ENCODE measurements at places on chromosomes 11 and 22.
A peak's percentile ranks its signal among the peaks of the same experiment; 100 is the strongest.

- no peak for DNase-seq
Measured at GRCh38 chr11:35141071-35141470, 2.1 kb downstream of the CD44 start.

DNA sequence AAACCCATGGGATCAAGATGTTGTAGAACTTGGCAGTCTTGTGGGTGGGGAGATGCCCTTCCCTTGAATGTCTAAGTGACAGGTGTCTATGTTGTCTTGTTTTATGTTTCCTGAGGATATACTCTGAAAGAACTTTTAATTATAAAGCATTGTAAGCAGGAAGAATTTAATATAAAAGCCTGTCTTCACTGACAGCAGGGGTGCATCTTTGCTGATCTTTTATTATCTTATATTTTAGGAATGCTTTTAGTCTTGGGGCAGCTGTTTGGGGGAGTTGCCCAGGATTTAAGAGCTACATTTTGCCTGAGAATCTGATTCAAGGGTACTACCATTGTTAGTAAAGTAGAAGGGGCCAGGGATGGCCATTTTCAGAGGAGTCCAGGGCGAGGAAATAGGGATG is 43.4 kb downstream of the IRAG1 start:
- no peak for DNase-seq

DNA sequence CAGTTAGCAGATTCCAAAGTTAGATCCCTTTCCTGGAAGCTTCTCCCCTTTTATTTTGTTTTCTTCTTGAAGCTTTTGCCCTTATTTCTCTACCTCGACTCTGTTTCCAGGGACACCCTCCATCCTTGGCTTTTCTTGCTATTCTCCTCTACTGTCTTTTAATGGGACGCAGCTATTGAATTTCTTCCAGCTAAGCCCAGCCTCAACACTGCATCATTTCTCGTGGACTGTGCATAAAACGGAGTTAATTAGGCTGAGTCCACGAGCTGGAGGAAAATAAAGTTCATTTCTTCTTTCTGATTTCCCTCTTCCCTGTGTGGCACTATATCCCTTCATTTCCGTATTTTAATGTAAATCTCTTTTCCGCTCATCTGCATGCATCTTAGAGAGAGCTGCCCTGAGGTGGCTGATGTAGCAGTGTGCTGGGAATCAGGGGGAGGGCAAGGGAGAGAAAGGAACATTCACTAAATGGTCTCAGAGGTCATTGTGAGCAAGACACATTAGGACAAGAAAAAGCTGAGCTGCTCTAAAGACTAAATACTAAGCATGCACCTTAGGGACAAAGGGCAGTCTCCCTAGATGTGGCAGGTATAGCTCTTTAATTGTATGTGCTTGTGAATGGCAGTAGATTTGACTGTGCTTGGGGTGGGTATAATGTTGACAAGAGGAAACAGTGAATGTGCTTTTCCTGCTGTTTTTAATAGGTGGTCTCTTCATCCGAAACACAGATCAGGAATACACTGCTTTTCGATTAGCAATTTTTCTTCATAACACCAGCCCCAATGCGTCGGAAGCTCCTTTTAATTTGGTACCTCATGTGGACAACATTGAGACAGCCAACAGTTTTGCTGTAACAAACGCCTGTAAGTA is 1.9 kb downstream of the GRIA4 start:
- no peak for DNase-seq

- DNase-seq, result no peak
Measured at GRCh38 chr22:22061085-22062077, 78.8 kb upstream of the TOP3B start.

GRCh38 chr11:36238036-36238631 is 51.1 kb downstream of the COMMD9 start:
- no peak for DNase-seq

DNA sequence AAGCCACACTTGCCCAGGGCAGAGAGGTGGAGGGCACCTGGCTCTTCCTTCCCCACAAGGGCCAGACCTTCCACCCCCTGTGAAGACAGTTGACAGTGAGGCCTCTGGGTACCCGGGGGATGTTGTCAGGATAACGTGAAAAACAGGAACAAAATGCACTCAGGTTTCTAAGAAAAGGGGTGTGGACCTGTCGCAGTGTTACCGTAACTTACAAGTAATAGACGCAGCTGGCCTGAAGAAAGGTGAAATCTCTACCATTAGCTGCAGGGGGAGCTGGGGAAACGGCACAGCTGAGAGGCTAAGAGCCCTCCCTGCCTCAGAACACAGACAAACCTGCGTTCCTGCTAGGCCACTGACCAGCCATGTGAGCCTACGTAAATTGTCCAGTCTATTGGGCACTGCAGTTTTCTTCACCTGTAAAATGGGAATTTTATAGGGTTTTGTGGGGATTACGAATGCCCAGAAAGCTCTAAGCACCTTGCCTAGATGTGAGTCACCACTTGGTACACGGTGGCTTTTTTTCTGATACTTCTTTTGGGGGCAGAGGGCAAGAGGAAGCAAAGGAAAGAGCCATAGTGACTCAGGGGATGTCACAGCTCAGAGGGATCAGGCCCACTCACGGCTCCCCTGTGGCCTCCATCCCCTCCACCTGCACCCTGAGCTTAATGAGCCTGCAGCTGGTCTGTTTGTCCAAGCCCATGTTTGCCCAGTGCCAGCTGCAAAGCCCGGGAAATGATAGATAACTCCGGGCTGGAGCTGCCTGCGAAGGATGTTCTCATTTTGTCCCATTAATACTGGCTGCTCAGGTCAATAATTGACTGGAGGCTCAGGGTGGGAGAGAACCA is 18.4 kb upstream of the CABP7 start:
- DNase-seq, result no peak

- DNase-seq, result no peak
Measured at GRCh38 chr22:46795140-46795539, 32.7 kb downstream of the TBC1D22A start.

GRCh38 chr11:47014097-47014496 is 77.5 kb downstream of the CSTPP1 start:
- DNase-seq, result no peak

GRCh38 chr11:110095554-110095953 is 2.4 kb downstream of the ZC3H12C start:
- DNase-seq, result no peak

DNA sequence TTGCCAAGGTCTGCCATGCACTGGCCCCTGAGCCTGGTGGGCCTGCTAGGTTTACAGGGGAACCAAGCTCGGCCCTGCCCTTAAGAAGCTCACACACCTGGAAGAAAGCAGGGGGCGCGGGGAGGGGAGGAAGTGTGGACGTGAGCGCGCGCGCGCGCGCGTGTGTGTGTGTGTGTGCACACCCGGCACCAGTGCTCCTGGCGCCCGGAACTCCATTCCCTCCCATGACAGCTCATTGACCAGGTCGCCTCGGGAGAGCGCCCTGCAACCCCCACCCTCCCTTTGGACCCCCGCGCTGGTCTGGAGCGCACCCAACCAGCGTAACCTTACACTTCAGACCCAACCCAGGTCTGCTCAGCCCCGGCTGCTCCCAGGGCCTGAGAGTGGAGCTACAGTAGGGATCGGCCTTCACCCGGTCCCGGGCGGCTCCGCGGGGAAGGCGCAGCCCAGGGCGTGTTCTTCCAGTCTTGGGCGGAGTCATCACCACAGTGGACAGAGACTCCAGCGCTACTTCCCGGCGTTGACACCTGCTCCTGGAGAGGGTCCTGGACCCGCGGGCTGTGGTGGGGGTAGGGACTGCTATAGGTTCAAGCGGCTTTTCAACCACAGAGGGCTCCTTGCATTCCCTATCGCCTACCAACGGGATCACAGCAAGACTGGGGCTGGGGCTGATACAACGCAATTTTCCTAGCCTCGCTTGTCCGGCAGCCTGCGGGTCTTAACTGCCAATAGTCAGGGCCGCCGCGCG is 1.5 kb downstream of the GALNT18 start:
- DNase-seq, result no peak

DNA sequence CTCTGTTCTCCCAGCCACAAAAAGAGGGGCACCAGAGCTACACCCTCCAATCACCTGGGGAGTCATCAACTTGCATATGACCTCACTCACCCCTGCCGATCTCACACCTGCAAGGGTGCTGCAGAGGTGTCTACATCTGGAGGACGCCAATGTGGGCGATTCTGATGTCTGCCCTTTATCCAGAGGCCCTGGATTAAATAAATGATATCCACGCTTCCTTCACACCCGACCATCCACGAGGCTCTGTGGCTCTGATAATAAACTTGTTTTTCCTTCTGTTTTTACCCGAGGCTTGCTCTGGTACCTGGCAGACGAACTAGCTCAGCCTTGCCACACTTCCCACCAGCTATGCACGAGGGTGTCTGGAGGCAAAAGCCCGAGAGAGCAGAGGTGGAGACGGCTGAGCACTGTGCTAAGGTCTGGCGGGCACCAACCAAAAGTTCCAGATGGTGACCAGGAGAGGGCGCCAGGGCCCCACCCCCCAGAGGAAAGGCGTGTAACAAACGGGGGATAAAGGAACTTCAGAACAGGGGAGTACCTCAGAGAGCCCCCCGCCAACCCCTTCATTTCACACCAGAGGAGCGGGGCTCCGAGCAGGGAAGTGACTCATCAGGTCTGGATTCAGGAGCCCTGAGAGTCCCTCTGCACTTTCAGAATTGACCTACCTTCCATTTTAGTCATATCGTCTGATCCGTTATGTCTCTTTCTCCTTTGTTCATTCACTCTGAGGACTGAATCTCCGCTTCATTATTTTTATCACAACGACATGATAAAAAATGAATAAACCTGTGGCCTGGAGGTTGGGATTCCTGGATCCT is 13.5 kb downstream of the SCN3B start:
- DNase-seq, result peak; percentile 31

DNA sequence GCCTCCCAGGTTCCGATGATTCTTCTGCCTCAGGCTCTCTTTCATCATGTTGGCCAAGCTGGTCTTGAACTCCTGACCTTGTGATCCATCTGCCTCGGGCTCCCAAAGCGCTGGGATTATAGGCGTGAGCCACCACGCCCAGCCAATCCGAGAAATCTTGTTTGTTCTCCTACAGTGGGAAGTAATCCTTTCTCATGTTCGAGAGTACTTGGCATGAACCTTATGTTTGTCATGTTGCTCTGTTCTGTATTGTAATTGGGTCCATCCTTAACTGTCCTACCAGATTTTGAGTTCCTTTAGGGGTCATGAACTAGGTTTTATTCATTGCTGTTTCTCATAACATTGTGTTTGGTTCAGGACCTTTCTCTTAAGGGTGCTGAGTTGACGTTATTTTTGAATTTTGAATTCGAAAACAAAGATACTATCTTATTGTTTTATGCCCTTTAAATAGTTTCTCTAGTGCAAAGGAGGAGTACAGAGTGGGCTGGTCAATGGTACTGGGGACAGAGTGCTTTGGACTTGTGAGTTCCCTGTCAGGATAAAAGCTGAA is 113.4 kb upstream of the RRM1 start:
- DNase-seq, result no peak

DNA sequence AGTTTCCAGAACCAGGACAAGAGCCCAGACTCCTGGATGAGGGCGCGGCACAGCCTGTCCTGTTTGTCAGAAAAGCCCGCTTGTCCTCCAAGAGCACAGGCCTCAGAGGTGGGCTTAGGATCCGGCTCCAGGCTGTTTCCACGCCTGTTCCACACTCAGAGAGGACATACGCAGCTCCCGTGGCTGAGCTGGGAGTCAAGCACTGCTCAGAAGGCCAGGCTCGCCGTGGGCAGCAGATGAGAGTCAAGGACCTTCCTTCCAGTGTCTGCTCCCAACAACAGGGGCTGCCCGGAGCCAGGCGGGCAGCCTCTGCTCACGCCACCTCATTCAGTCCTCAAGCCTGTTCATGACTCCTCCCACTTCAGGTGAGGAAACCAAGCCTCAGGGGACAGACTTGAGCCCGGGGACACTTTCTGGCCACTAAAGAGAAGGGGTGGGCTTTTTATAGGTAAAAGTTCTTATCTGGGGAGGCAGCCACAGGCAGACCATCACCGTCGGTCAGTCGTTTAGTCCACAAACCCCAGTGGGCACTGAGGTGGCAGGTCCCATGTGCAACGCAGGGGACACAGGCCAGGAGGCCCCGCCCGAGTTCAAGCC is 3.8 kb downstream of the CYB5R3 start:
- no peak for DNase-seq

GRCh38 chr11:62694455-62695167 is 5.3 kb upstream of the LRRN4CL start:
- DNase-seq, result peak; percentile 72
